ENCODE measurements at places on chromosomes 6 and 20.

DNA sequence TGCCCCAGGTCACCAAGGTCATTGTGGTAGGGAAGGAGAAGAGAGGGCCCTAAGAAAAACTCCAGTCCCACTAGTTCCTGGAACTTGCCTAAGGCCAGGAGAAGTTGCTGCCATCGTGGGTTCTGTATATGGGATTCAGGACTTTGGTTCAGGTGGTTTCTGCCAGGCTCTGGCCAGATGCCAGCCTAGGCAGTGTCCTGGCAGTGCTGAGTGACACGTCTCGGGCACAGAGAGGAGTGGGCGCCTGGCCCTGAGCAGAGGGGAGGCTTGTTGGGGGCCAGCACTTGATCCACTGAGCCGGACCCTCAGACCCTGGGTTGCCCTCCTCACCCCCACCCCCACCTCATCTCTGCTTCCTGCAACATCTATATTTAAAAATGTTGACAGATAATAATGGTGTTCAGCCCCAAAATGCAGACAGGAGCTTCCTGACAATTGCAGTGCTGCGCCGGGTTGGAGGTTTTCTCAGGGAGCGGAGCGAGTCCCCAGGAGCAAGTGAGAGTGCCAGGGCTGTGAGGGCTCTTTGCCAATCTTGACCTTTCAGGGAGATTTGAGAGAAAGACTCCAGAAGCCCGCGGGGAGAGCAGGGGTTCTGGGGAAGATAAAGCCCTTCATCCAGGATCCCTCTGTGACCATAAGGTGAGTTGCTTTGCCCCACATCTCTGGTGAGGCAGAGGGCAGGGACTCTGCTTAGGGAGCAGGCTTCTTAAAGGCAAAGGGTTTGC lies 71.9 kb downstream of the PHACTR3 start:
- DNase-seq = no peak

GRCh38 chr6:13827032-13827431 lies 12.7 kb upstream of the MCUR1 start:
- DNase-seq = no peak

DNA sequence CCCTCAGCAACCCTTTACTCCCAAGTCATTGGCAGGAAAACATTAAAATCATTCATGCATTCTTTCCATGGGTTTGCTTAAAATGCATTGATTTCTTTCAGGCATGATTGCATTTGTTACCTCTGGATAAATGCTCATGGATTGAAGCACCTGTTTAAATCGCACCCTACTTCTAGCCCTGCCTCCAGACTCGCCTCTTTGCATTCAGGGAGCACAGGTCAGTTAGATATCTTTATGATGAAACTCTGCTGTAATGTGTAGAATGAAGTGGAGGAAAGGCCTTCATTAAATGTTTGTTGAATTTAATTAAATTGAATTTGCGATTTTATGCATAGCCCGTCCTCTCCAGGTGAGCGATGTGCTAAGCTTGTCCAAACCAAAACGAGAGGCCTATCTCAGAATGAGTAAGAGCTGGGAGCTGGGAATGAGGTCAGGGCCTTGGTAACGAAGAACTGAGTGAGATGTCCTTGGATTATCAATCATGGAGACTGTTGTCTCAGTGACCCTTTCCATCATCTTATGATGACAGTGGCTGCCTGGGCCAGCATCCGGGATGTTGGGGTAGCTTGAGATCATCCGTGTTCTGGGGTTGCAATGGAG lies 210.1 kb downstream of the SYNDIG1 start:
- DNase-seq = no peak

DNA sequence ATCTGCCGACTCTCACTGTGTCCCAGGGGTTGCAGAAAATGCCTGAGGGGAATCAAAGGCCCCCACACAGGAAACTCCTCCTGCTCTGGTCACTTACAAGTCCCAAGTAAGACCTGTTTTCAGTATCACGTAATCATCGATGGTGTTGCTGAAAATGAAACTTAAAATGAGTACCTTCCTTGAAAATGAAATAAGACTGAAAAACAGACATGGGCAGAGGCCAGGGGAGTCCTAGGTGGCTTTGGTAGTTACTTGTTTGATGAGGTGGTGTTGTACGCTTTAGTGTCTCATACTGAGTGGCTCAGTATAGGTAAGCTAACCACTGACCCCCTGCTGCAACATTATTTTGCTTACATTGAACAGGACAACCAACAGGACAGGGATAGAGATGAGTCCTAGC lies 43.0 kb upstream of the SYNCRIP start:
- DNase-seq = no peak

DNA sequence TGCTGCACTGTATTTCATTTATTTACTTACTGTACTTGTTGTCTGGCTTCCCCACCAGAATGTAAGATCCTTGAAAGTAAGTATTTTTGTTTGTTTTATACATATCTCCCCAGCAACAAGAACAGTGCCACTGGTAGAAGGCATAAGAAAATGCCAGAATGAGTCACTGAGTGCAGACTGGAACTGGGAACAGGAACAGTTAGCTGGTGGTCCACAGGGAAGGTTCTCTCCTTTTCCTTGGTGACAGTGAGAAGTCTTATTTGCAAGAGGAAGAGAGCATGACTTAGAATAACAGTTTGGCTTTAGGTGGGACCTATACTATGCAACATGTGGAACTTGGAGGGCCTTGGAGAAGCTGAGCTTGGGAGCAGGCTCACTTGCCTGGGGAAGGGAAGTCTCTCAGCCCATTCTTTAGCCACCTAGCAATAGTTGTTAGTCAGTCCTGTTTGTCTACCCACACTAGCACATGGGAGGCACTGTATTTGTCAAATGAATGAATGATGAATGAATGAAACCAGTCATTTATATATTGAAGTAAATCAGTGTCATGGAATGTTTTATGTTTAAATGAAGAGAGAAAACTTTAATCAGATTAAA lies 203.5 kb downstream of the KCNQ5 start:
- DNase-seq = no peak

GRCh38 chr20:31712564-31713311 lies 9.9 kb downstream of the BCL2L1 start:
- DNase-seq = no peak

- no peak for DNase-seq
These were observed 72.9 kb upstream of the XRN2 start for GRCh38 chr20:21230220-21230619.

- no peak for DNase-seq
These were observed 187.7 kb downstream of the ASCC3 start for GRCh38 chr6:100693249-100693927.

- DNase-seq = peak; percentile 62
These were observed 651 bp upstream of the TAPBP start for GRCh38 chr6:33314515-33314942.

DNA sequence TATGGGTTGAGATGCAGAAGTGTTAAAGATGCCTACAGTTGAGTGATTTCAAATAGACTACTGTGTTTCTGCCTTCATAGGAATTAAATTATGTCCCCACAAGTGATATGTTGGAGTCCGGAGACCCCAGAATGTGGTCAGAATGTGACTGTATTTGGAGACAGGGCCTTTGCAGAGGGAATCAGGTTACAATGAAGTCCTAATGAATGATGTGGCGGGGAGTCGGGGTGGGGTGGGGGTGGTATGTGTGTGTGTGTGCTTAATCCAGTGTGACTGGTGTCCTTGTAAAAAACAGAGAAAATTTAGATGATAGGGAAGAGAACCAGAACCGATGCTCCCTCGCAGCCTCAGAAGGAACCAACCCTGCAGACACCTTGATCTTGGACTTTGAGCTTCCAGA lies 448.2 kb downstream of the QKI start:
- DNase-seq = no peak

- no peak for DNase-seq
These were observed 750 bp downstream of the MAP7 start for GRCh38 chr6:136549300-136550044.

- DNase-seq = no peak
These were observed 122.6 kb upstream of the PHACTR1 start for GRCh38 chr6:12593771-12594529.

DNA sequence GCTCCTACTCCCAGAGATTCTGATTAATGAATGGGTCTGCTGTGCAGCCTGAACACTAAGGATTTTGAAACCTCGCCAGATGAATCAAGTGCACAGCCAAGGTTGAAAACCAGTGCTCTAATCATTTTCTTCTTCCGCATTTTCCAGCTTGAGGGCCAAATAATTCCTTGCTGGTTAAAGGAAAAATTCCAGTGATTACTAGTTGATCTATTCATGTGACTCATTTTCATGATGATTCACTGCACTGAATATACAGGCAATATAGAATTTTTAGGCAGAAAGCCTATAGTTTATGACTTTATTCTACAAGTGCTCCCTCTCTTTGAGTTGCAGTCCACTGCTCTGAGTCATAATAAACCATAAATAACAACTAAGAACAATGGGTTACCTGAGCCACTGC lies 80.6 kb upstream of the PROKR2 start:
- no peak for DNase-seq

DNA sequence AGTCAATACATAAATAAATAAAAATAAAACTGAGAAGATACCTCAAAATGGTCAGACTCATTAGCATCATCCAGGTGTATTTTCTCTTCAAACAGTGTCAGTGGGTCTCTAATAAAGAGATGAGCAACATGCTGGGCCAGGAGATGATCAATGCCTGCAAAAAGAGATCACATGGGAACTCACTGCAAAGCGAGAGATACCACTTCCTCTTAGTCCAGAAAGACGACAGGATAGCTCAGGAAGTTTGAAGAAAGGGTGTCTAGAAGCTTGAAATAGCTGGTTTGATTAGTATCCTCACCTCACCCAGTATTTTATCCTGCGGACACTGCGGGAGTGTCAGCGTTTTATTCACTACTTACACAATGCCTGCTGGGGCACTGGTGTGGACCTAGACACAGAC lies 38.0 kb downstream of the GCLC start:
- no peak for DNase-seq

DNA sequence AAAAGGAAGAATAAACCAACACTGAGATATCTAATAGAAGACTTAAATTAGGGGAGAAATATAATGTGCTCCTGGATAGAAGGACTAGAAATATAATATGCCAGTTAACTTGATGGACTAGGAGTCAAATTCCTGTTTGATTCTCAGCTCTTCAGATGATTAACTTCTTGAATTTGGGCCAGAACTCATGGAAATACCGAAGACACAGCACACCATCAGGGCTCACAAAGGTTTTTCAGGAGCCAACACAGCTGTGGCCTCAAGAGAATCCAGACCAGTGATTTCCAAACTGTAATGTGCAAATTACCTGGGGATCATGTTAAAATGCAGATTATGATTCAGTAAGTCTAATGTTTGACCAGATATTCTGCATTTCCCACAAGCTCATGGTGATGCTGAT lies 33.8 kb upstream of the LRRC1 start:
- DNase-seq = no peak

DNA sequence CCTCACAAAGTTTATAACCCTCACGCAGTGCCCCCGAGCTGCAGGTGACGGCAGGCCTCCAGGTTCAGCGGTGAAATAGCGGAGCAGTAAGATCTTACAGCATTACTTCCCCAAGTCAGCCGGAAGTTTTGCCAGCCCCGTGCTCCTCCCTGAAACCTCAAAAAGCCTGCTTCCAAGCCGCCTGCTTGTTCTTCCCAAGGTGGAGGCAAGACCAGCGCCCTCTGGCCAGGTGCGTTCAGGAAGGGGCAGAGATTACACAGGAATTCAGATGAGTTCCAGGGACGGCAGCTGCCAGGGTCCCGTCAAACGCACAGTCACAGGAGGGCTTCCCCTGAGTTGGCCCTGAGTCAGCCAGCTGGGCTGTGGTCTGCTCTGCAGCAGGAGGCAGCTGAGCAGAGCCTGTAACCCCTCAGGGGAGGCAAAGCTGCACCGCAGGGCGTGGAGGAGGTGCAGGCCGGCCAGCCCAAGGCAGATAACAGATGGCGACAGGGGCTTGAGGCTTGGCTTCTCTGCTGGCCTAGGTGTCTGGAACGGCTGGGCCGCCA lies 124.1 kb upstream of the RPS6KA2 start:
- no peak for DNase-seq

All from stimulated activated CD8-positive, alpha-beta memory T cell treated with anti-CD3 and anti-CD28 coated beads, Interleukin-7, amount 100 ng/mL, for 4 hours (primary cell).